Stimulated activated CD8-positive, alpha-beta memory T cell treated with anti-CD3 and anti-CD28 coated beads, Interleukin-7, amount 100 ng/mL, for 1 hour (primary cell): ENCODE measurements at places on chromosomes 6 and 20.
A peak's percentile ranks its signal among the peaks of the same experiment; 100 is the strongest.

- DNase-seq: no peak
Measured at GRCh38 chr6:34237316-34237721, 646 bp downstream of the HMGA1 start.

DNA sequence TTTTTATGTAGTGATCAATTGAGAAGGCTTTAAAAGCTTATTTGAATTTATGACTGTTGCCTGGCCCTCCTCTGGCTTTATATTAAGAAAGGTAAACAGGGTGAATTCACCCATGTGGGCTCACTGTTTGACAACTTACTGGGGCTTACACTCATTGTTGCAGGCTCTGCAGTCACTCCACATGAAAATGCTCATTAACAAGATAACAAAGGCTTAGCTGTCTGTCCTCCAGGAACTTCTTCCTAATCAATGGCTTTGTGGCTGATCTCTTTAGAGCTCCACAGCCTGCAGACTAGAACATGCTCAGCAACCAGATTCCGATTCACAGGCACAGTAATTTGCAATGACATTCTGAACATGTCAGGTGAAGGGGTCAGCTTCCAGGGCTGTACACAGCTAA is 323.2 kb upstream of the MAN1A1 start:
- no peak for DNase-seq

GRCh38 chr6:8299034-8299433 is 136.3 kb downstream of the SLC35B3 start:
- DNase-seq: no peak

GRCh38 chr6:144248003-144248402 is 37.1 kb upstream of the UTRN start:
- DNase-seq: no peak

- DNase-seq: no peak
Measured at GRCh38 chr20:4445331-4445730, 276.4 kb upstream of the PRND start.

DNA sequence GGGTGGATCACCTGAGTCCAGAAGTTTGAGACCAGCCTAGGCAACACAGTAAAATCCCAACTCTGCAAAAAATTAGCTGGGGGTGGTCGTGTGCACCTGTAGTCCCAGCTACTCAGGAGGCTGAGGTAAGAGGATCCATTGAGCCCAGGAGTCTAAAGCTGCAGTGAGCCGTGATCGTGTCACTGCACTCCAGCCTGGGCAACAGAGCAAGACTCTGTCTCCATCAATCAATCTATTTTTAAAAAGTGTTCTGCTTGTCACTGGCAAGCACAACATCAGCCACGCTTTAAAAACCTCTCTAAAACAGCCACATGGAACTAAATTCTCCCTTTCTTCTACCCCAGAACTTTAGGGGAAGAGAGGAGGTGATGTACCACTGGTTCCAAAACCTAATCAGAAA is 131.6 kb upstream of the RREB1 start:
- DNase-seq: no peak

GRCh38 chr6:30828027-30828962 is 56.0 kb upstream of the DDR1 start:
- peak; percentile 64 for DNase-seq

GRCh38 chr20:25252686-25253421 is 5.0 kb downstream of the PYGB start:
- no peak for DNase-seq
